ENCODE measurements at places on chromosomes 1 and 21.

DNA sequence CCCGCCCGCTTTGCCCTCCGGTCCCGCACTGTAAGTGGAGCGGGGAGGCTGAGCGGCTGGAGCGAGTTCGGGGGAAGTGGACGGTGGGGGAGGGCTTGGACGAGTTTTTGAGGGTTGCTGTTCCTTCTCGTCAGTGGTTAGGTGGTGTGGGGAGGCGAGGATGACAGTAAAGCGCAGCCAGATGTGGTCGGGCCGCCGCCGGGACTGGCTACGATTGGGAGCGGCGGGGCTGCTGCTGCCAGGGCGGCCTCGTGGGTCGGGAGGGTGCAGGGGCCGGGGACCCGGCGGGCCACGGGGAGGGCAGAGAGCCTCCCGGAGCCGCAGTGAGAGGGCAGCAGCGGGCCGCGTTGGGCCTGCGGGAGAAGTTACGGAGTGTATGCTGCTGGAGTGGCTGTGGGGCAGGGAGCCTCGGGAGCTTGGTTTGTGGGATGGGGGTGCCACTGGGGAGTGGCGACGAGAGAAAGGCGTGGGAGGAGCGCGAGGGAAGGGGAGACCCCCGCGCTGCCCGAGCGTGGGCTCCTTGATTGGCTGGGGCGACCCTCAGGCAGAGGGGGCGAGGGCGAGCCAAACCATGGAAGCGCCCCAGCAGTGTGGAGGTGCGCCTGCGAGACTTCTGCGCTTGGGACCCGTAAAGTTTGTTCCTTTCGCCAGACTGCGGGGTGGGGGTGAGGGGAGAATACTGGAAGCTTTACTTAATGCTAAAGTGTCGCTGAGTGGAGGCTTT, 2.1 kb downstream of the ADGRL2 start:
- H3K4me3 ChIP-seq: peak overlapping the region; percentile 65
- peak; percentile 70 for DNase-seq
- no peaks in the 10 kb centered on the region for H3K4me1 ChIP-seq
- H3K27ac ChIP-seq: peak overlapping the region; percentile 12
- H3K27me3 ChIP-seq: no peaks in the 10 kb centered on the region

DNA sequence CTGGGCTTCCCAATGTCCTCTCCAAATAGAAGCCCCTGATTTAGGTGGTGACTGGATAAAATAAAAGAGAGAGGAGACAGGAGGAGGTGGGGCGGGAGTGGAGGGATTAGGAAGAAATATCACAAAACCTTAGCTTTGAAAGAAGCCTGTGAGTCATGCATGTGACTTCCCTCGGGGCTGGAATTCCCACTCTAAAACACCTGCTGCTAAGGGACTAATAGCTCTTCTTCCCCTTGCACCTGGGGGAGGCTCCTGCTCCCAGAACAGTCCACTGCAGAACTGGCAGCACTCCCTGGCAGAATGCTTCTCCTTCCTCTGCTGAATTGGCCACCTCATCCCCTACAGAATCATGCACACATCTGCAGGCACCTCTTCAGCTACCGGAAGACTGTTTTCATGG, 207.2 kb downstream of the ATG4C start:
- no peaks in the 10 kb centered on the region for H3K4me1 ChIP-seq
- no peak overlapping the region for H3K4me3 ChIP-seq
- H3K36me3 ChIP-seq: no peaks in the 10 kb centered on the region
- H3K27me3 ChIP-seq: no peaks in the 10 kb centered on the region
- no peak for DNase-seq

DNA sequence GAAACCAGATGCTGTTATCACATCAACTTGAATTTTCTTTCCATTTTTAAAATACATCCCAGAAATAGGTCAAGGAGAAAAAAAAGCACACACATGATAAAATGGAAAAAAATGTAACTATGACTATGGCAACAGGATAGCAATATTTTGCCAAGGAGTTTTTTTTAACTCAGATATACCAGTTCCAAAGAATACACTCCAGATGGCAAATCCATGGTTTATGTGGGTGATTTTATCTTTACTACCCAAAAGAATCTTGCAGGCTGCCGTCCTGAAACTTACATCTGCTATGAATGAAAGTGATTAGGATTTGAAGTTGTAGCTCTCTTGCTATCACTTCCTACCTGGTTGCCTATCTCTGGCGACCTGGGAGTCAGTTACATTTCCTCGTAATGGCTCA, 91.0 kb upstream of the PLPPR4 start:
- DNase-seq: no peak
- no peak overlapping the region for H3K27ac ChIP-seq
- H3K4me3 ChIP-seq: no peak overlapping the region
- H3K27me3 ChIP-seq: no peaks in the 10 kb centered on the region
- no peaks in the 10 kb centered on the region for H3K36me3 ChIP-seq
- H3K4me1 ChIP-seq: no peaks in the 10 kb centered on the region

- no peak for DNase-seq
- no peak overlapping the region for H3K4me3 ChIP-seq
- no peaks in the 10 kb centered on the region for H3K4me1 ChIP-seq
- H3K27ac ChIP-seq: no peak overlapping the region
- no peaks in the 10 kb centered on the region for H3K27me3 ChIP-seq
These were observed 93.8 kb downstream of the PLPPR5 start for GRCh38 chr1:98910827-98911226.

DNA sequence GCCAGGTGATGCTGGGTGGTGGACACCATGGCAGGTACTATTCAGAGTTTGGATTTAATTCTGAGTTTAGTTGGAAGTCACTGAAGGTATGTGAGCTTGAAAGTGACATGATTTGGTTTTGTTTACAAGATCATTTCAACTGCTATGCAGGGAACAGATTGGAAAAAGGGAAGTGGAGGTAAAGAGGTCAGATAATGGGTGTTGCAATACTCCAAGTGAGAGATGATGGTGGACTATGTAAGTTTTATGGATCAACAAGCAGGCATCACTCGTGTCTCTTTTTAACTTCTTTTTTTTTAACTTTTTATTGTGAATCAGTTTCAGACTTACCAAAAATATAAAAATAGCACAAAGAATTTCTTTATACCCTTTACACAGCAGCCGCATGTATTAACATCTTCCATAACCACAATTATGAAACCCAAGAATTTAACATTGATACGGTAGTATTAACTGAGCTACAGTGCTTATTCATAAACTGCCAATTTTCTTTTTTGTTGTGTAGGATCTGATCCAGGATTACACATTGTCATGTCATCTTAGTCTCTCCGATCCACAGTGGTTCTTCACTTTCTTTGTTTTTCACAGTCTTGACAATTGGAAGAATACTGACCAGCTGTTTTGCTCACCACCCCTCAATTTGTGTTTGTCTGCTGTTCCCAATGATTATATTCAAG, 24.9 kb upstream of the NHLH2 start:
- H3K27me3 ChIP-seq: no peaks in the 10 kb centered on the region
- no peaks in the 10 kb centered on the region for H3K36me3 ChIP-seq
- DNase-seq: no peak
- H3K4me1 ChIP-seq: no peaks in the 10 kb centered on the region
- no peak overlapping the region for H3K27ac ChIP-seq

- no peak for DNase-seq
- H3K27me3 ChIP-seq: no peaks in the 10 kb centered on the region
- H3K36me3 ChIP-seq: no peaks in the 10 kb centered on the region
- H3K27ac ChIP-seq: no peak overlapping the region
- no peak overlapping the region for H3K4me3 ChIP-seq
- no peaks in the 10 kb centered on the region for H3K4me1 ChIP-seq
These were observed 8.8 kb upstream of the KLHL12 start for GRCh38 chr1:202935844-202936243.

GRCh38 chr1:46013581-46013980, 118.8 kb downstream of the PIK3R3 start:
- H3K4me1 ChIP-seq: no peaks in the 10 kb centered on the region
- no peak for DNase-seq
- H3K4me3 ChIP-seq: no peak overlapping the region
- H3K36me3 ChIP-seq: peaks cover 11% of the 10 kb centered on the region
- no peaks in the 10 kb centered on the region for H3K27me3 ChIP-seq

Data from H1 (cell line).